NB4 (cell line): ENCODE measurements at places on chromosomes 6 and 20.

GRCh38 chr6:39904946-39905639 lies 29.2 kb downstream of the MOCS1 start:
- DNase-seq: no peak

- no peak for DNase-seq
These were observed at the start of gene TSHZ2 for GRCh38 chr20:52972190-52972937. Gene TSHZ2, plus strand, starts transcription at chr20:52972358. Its CDS starts 936 bp downstream, at chr20:52973294.

GRCh38 chr20:11926292-11926998 lies 8.8 kb downstream of the BTBD3 start:
- DNase-seq: no peak

DNA sequence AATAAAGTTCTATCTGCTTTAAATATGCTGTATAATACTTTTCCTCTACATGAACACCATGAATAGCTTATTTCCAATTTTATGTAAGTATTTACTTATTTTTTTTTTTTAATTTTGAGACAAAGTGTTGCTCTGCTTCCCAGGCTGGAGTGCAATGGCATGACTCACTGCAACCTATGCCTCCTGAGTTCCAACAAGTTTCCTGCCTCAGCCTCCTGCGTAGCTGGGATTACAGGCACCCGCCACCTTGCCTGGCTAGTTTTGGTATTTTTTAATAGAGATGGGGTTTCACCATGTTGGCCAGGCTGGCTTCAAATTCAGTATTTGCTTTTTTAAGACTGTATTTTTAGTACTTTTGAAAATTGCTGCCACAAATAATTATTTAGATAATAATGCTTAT lies 1365.9 kb downstream of the GRIK2 start:
- no peak for DNase-seq

GRCh38 chr6:88588938-88589337 lies 374.5 kb downstream of the RNGTT start:
- no peak for DNase-seq

DNA sequence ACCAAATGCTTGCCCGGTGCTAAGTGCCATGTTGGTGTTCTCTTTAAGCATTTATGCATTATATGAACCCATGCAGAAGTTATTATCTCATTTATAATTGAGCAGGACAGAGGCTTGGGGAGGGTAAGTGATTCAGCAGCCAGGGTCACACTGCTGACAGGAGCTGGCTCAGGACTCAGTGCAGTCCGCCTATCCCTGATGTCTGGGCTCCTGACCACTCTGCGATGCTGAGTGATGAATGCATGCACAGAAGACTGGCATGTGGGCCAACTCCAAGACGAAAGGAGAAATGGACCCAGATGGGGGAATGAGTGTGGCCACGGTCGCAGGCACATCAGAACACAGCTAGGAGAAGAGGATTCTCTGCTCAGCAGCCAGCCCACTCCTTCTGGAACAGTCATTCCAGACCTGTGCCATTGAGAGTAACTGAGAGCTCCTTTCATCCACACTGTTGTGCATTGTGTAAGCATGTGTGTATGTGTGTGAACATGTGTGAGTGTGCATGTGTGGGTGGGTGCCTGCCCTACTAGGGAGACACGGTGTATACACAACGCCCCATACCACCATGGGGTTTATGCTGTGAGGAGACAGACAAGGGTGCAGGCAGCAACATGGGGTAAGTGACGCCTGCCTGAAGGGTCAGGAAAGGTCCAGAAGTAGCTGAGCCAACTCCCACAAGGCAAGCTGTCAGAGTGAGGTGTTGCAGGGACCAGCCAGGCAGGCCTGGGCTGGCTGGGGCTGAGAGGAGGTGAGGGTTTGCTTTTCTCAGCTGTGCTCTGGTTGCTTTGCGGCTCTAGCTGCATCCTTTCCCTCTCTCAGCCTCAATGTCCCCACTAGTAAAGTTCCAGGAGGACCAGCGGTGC lies 97.8 kb upstream of the PMEPA1 start:
- DNase-seq: no peak

DNA sequence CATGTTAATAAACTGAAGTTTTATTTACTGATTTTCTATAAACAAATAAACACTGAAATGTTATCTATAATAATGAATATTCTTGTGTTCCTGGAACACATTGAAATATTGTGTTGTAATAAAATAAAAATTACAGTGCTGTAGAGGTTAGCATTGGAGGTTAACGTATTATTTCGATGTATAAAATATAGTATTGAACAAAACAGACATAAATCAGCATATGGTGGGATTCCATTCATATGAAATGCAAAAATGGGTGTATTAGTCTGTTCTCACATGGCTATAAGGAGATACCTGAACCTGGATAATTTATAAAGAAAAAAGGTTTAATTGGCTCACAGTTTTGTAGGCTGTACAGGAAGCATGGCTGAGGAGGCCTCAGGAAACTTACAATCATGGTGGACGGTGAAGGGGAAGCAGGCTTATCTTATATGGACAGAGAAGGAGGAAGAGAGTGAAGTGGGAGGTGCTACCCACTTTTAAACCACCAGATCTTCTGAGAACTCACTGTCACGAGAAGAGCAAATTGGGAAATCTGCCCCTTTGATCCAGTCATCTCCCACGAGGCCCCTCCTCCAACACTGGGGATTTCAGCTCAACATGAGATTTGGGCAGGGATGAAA lies 24.6 kb upstream of the BMP6 start:
- peak; percentile 86 for DNase-seq

- DNase-seq: peak; percentile 63
These were observed 78.4 kb downstream of the GMPR start for GRCh38 chr6:16316741-16317251.

- no peak for DNase-seq
These were observed 97.2 kb upstream of the DOK5 start for GRCh38 chr20:54377992-54378773.

- no peak for DNase-seq
These were observed 670.2 kb downstream of the RFPL4B start for GRCh38 chr6:113017353-113017752.
